ENCODE measurements at places on chromosomes 16 and 17. TPM values are rescaled to one million over a fixed set of nuclear protein-coding genes. Genes with fewer than 3 reads are reported as not detected.

- no peaks in the 10 kb centered on the region for H3K36me3 ChIP-seq
- no peak for DNase-seq
- H3K27ac ChIP-seq = no peak overlapping the region
- H3K4me1 ChIP-seq = no peaks in the 10 kb centered on the region
Observed at GRCh38 chr17:27422601-27423000, 33.6 kb upstream of the KSR1 start.

- H3K4me3 ChIP-seq = no peak overlapping the region
- H3K27me3 ChIP-seq = no peaks in the 10 kb centered on the region
- DNase-seq = peak; percentile 31
- no peaks in the 10 kb centered on the region for H3K36me3 ChIP-seq
- H3K27ac ChIP-seq = no peak overlapping the region
Observed at GRCh38 chr17:16464303-16465051, 27.5 kb downstream of the LRRC75A start.

DNA sequence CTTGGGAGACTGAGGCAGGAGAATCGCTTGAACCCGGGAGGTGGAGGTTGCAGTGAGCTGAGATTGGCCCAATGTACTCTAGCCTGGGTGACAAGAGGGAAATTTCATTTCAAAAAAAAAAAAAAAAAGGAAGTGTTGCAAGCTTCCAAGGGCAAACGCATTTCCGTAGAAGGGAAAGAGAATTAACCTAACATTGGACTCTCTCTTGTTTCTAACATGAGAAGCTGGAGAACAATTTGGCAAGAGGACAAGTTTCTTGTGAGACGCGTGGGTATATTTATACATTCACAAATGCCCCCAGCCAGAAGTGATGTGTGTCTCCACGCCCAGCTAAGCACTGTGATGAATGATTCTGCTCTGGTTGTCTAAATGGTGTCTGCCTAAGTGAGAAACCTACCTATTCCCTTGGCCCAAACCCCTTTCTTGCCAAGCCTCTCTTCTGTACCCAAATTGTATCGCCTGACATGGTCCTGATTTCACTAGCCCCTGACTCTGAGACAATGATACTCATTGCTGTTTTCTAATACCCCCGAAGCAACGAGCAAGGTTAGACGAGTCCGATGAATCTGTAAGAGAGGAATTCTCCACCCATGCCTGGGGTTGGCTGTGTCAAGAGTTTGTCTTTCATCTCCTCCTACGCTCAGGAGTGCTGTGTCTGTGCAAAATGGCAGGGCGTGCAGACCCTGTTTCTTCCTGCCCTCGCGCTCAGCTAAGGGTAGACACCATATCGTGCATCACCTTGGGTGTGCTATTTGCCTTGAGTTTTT is 14.2 kb upstream of the ST6GALNAC2 start:
- peaks cover 3% of the 10 kb centered on the region for H3K4me1 ChIP-seq
- no peaks in the 10 kb centered on the region for H3K27me3 ChIP-seq
- H3K36me3 ChIP-seq = no peaks in the 10 kb centered on the region
- H3K27ac ChIP-seq = no peak overlapping the region
- no peak overlapping the region for H3K4me3 ChIP-seq

GRCh38 chr17:80381416-80381923 is 33.5 kb upstream of the ENDOV start:
- H3K27ac ChIP-seq = no peak overlapping the region
- no peaks in the 10 kb centered on the region for H3K4me1 ChIP-seq
- no peaks in the 10 kb centered on the region for H3K27me3 ChIP-seq
- no peak overlapping the region for H3K4me3 ChIP-seq
- H3K36me3 ChIP-seq = peaks cover 17% of the 10 kb centered on the region

DNA sequence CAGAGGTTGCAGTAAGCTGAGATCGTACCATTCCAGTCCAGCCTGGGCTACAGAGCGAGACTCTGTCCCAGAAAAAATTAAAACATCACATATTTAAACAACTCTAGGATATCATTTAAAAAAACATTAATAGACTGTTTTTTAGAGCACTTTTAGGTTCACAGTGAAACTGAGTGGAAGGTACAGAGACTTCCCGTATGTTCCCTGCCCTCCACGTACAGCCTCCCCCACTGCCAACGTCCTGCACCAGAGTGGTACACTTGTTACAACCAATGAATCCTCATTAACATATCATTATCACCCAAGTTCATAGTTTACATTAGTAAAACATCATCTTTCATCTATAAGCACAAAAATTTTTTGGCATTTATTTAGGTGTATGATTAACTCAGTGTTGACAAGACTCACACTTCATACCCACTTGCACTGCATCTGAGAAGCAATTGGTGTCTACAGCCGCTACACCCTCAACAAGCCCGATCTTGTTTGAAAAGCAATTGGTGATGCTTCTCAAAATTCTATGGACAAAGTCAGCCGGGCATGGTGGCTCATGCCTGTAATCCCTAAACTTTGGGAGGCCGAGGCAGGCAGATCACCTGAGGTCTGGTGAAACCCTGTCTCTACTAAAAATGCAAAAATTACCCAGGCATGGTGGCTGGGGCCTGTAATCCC is 39.9 kb upstream of the STH start:
- H3K4me3 ChIP-seq = no peak overlapping the region
- no peaks in the 10 kb centered on the region for H3K27me3 ChIP-seq
- no peak overlapping the region for H3K27ac ChIP-seq
- DNase-seq = no peak

GRCh38 chr17:14699574-14700185 is 398.8 kb downstream of the HS3ST3B1 start:
- 0 out of 2 replicates have a peak, but pooled peaks cover 5% of the 10 kb centered on the region for H3K36me3 ChIP-seq
- H3K27ac ChIP-seq = no peak overlapping the region
- H3K27me3 ChIP-seq = no peaks in the 10 kb centered on the region
- no peak overlapping the region for H3K4me3 ChIP-seq

DNA sequence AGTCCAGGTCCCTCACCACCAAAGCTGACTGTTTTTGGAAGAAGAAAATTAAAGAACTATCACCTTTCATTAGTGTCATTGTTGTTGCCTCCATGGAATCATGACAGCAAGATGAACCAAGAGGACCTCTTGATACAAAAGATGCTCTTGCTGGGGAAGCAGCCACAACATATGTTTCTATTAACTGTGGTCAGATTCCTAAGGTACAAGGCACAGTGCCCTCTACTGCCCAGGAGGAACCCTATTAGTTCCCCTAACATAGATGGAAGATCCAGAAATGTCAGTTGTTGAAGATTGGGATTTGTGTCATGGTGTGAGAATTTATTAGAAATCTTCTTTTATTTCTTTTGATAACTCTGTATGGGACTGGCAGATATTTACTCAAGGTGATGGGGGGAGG is 188.2 kb upstream of the ANKFN1 start:
- no peak overlapping the region for H3K4me3 ChIP-seq
- H3K27me3 ChIP-seq = no peaks in the 10 kb centered on the region
- H3K27ac ChIP-seq = no peak overlapping the region
- DNase-seq = no peak
- H3K4me1 ChIP-seq = peaks cover 2% of the 10 kb centered on the region

- H3K36me3 ChIP-seq = peaks cover 14% of the 10 kb centered on the region
- H3K27me3 ChIP-seq = no peaks in the 10 kb centered on the region
- DNase-seq = no peak
- no peak overlapping the region for H3K27ac ChIP-seq
Observed at GRCh38 chr16:19691161-19691711, 26.8 kb downstream of the KNOP1 start.

- peak; percentile 57 for DNase-seq
- H3K27ac ChIP-seq = no peak overlapping the region
- peak overlapping the region; percentile 43 for H3K4me3 ChIP-seq
- peaks cover 12% of the 10 kb centered on the region for H3K4me1 ChIP-seq
- no peaks in the 10 kb centered on the region for H3K36me3 ChIP-seq
- H3K27me3 ChIP-seq = peaks cover 24% of the 10 kb centered on the region
Observed at GRCh38 chr17:60145006-60145935, 4.5 kb upstream of the CA4 start.

GRCh38 chr16:25771812-25772568 is 80.2 kb downstream of the HS3ST4 start:
- no peak overlapping the region for H3K4me3 ChIP-seq
- 0 out of 2 replicates have a peak, but pooled peaks cover 4% of the 10 kb centered on the region for H3K4me1 ChIP-seq
- no peak overlapping the region for H3K27ac ChIP-seq
- H3K27me3 ChIP-seq = no peaks in the 10 kb centered on the region
- no peaks in the 10 kb centered on the region for H3K36me3 ChIP-seq

DNA sequence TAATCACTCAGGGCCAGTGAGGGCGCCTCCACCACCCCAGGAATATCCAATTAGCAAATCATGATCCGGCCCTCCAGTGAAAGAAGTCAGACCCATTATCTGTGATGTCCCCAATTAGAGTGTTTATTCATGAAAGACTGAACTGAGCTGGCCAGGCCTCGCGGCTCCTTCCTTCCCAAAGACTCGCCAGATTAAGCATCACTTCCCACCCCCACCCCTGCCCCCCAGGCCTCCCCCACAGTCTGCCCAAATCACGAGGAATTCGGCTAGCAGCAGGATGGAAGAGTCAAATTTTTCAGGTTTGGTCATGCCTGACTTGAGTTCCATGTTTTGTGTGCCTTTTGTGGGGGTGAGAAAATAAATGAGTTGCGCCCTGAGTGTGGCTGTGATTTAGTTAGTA is 298.4 kb upstream of the SALL1 start:
- no peak for DNase-seq
- H3K4me3 ChIP-seq = no peak overlapping the region
- no peaks in the 10 kb centered on the region for H3K4me1 ChIP-seq
- H3K27ac ChIP-seq = no peak overlapping the region
- peaks cover 1% of the 10 kb centered on the region for H3K36me3 ChIP-seq

GRCh38 chr17:75753514-75754377 is 11.2 kb downstream of the GALK1 start:
- H3K27ac ChIP-seq = no peak overlapping the region
- no peak overlapping the region for H3K4me3 ChIP-seq
- no peaks in the 10 kb centered on the region for H3K36me3 ChIP-seq
- H3K4me1 ChIP-seq = no peaks in the 10 kb centered on the region

- H3K36me3 ChIP-seq = peaks cover 10% of the 10 kb centered on the region
- H3K4me1 ChIP-seq = peaks cover 5% of the 10 kb centered on the region
- H3K27me3 ChIP-seq = no peaks in the 10 kb centered on the region
- peak overlapping the region; percentile 89 for H3K4me3 ChIP-seq
Observed at GRCh38 chr17:39927929-39928857, 661 bp downstream of the LRRC3C start.

DNA sequence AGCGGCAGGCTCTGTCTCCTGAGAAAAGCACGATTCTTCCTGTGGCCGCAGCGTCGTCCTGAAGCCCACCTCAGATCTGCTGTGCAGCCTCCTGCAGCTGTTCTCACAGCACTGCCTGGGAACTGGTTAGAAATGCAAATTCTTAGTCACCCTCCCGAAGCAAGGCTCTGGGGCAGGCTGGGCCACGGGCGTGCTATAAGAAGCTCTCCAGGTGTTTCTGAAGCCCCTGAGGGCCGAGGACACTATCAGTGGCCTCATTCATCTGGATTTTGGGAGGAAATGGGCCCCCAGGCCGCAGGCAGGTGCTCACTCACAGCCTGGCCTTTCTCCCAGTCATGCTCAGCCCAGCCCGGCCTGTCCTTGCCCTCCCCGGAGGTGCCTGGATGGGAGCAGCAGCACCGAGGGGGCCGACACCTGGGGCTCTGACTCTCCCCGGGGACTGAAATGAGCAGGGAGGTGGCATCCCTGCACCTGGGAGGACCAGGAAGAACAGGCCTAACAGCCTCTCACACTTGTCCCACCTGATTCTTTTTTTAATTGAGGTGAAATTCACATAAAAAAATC is 10.4 kb upstream of the NLRC3 start:
- H3K4me3 ChIP-seq = no peak overlapping the region
- no peak for DNase-seq
- H3K36me3 ChIP-seq = peaks cover 60% of the 10 kb centered on the region
- H3K4me1 ChIP-seq = no peaks in the 10 kb centered on the region
- H3K27me3 ChIP-seq = no peaks in the 10 kb centered on the region

GRCh38 chr17:80869481-80870145 is 122.0 kb upstream of the CHMP6 start:
- H3K27ac ChIP-seq = no peak overlapping the region
- no peak for DNase-seq
- peaks cover 6% of the 10 kb centered on the region for H3K4me1 ChIP-seq
- H3K27me3 ChIP-seq = no peaks in the 10 kb centered on the region

GRCh38 chr16:76035689-76036088 is 241.5 kb upstream of the CNTNAP4 start:
- no peak overlapping the region for H3K4me3 ChIP-seq
- no peaks in the 10 kb centered on the region for H3K27me3 ChIP-seq
- H3K36me3 ChIP-seq = peaks cover 45% of the 10 kb centered on the region

DNA sequence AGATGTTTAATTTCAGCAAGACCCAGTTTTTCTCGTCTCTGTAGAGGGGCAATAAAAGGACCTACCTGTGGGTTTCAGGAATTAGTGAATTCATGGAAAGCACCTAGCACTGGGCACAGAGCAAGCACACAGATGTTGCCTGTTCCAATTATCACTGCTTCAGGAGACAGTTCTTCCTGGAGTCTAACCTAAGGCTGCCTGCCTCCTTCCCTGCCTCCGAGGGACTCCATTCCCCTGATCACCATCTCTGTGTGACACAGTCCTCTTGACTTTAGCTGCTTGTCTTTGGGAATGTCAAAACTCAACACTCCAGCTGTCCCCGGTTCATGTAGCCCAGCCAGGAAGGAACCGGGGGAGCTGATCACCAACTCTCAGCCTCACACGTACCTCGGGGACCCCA is 474.9 kb downstream of the SLC39A11 start:
- no peaks in the 10 kb centered on the region for H3K27me3 ChIP-seq
- H3K36me3 ChIP-seq = no peaks in the 10 kb centered on the region
- no peak overlapping the region for H3K27ac ChIP-seq
- no peak overlapping the region for H3K4me3 ChIP-seq

DNA sequence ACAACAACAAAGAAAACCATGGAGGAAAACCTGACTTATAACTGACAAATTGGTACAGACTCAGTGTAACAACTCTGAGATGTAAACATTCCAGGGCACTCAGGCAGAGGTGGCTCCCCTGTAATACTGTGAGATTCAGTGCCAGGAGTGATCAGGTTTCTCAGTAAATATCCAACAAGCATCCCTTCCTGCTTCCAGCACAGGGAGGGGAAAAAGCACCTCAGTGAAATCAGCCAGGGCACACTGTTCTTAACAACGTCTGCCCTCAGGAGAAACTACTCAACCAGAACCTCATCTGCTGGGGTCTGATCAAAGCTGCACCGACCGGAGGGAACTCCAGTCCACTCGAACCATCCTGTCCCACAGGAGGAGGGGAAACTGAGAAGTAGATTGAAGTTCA is 52.3 kb downstream of the AMFR start:
- DNase-seq = no peak
- H3K27ac ChIP-seq = no peak overlapping the region
- H3K27me3 ChIP-seq = no peaks in the 10 kb centered on the region
- no peaks in the 10 kb centered on the region for H3K4me1 ChIP-seq

- H3K27me3 ChIP-seq = no peaks in the 10 kb centered on the region
- no peaks in the 10 kb centered on the region for H3K4me1 ChIP-seq
- no peak overlapping the region for H3K27ac ChIP-seq
Observed at GRCh38 chr17:65977041-65977440, 214.9 kb downstream of the CEP112 start.

CTRB2 gene
- not detected for total RNA-seq

SOST gene
- not detected for total RNA-seq

CPNE7 gene
- total RNA-seq = 23.4 TPM

VPS9D1 gene
- 5.6 TPM for total RNA-seq

GAST gene
- not detected for total RNA-seq

CLEC19A gene
- 0.20 TPM for total RNA-seq

HAS3 gene
- 98.4 TPM for total RNA-seq

DNAH17 gene
- total RNA-seq = 0.33 TPM

TLCD3B gene
- 22.3 TPM for total RNA-seq

TBX6 gene
- 1.6 TPM for total RNA-seq

CHAD gene
- 0.46 TPM for total RNA-seq
